ENCODE measurements at places on chromosomes 1 and 21. TPM values are rescaled to one million over a fixed set of nuclear protein-coding genes. Genes with fewer than 3 reads are reported as not detected.

DNA sequence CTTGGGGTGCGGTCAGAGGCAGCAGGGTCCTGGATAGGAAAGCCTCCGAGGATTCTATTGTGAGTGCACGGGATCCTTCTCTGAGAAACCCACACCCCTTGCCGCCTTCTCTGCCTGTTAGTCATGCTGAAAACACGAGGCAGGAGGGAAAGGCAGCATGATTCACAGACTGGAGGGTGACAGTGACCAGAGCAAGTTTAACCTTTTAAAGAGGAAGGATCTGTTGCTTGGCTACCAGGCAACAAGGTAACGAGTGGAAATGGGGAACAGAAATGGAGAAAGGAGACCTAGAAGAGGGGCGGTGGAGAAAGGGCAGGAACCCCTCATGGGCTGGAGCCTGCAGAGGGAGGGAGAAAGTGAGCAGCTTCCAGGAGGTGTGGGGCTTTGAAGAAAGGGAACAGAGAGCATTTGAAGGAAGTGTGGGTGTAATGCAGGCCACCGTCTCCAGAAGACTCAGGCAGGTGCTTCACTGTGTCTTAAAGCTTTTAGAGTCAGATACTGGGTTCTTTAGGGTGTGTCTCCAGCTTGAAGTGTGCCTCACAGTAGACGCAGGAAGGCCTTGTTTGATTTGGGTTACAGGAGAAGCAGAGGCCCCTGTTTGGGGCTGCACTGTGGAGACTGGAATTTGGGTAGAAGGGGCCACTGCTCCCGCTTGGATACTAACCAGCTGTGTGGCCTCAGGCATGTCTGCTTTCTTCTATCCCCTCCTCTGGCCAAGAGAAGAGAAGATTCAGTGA, 19.1 kb downstream of the OPTC start:
- peak; percentile 99 for DNase-seq

- no peak for DNase-seq
Measured at GRCh38 chr1:4018466-4019146, 118.5 kb upstream of the C1orf174 start.

GRCh38 chr1:94253456-94254017, 16.2 kb upstream of the ARHGAP29 start:
- DNase-seq, result no peak

DNA sequence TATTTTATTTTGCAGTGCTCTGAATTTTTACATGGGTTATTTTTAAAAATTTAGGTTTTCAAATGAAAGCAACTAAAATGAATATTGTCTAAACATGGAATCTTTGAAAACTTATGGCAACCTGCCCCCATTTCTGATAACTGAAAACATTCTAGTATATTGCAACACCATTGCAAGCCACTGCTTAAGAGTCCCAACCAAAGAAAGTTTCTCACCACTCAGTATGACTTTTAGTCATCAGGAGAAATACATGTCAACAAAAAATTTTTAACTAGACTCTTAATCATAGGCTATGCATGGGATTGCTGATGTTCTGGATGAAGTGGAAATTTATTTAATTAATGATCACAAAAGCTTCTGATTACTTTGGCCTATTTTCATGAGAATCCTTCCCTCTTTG, 112.1 kb downstream of the TNFSF18 start:
- DNase-seq, result peak; percentile 59

GRCh38 chr1:207978441-207978840, 67.5 kb upstream of the CD34 start:
- DNase-seq, result no peak

GRCh38 chr1:179921981-179922872, 32.4 kb upstream of the CEP350 start:
- peak; percentile 43 for DNase-seq

DNA sequence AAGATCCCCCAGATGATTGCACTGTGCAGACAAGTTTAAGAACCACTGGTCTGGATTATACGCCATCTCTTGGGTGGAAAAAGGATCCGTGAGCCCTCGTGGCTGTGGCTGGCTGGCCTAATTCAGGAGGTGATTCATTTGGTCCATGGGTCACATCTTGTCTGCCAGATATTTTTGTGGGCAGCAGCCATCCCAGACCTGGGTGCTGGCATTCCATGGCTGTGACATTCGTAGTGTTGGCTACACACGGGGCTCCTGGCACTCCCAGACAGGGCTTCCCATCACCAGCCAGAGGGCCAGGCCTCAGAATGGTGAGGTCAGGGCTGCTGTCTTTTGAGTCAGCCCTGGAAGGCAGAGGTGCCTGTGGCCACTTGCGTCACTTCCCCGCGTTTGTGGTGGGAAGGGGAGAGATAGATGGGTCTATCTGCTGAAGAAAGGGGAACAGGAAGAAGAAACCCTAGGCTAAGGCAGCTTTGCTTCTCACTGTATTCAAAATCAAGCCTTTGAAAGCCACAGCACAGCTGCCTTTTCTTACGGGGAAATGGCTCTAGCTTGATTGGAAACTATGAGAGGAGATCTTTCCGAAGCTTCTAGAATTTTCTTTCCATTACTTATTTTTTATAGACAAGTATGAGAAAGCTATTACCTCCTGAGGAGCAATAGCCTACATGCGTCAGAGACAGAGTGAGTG, 32.4 kb downstream of the EIF2D start:
- DNase-seq, result peak; percentile 97

Gene KCNQ4
- 0.05 TPM for total RNA-seq

Gene S1PR1
- 6.8 TPM for total RNA-seq

Gene CLCA4
- total RNA-seq, result not detected

Gene RGS13
- total RNA-seq, result 0.20 TPM

Gene TENT5C
- total RNA-seq, result 4.5 TPM

Data from M059J (cell line).